Jurkat, Clone E6-1 (cell line): ENCODE measurements at places on chromosomes 12 and 14.

DNA sequence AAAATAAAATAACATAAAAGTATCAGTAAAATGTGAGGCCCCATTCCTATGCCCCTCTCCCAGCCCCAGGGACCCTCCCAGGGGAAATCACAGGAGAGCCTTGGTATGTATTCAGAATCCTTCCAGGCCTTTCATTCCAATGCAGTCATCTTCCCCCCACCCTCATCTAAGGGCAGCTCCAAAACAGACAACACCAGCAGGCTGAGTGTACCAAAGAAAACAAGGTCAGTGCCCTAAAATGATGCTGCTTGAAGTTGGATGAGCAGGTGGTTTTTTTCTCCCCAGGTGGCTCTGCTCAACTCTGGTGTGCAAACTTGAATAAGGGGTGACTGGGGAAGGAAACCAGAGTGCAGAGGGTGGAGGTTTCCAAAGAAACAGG, 56.2 kb downstream of the TSPAN9 start:
- no peak for DNase-seq

GRCh38 chr12:6559500-6559899, 3.7 kb upstream of the IFFO1 start:
- DNase-seq = no peak

GRCh38 chr14:86221755-86222154, 691.8 kb downstream of the FLRT2 start:
- no peak for DNase-seq

GRCh38 chr12:89756585-89757398, 48.2 kb upstream of the ATP2B1 start:
- DNase-seq = peak; percentile 61

DNA sequence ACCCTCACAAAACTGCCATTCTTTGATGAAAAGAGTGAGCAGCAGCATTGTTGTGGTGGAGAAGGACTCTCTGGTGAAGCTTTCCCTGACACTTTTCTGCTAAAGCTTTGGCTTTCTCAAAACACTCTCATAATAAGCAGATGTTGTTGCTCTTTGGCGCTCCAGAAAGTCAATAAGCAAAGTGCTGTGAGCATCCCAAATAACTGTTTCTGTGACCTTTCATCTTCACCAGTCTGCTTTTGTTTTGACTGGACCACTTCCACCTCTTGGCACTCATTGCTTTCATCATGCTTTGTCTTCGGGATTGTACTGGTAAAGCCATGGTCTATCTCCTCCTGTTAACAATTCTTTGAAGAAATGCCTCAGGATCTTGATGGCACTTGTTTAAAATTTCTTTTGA, 424.7 kb upstream of the TMPO start:
- no peak for DNase-seq

DNA sequence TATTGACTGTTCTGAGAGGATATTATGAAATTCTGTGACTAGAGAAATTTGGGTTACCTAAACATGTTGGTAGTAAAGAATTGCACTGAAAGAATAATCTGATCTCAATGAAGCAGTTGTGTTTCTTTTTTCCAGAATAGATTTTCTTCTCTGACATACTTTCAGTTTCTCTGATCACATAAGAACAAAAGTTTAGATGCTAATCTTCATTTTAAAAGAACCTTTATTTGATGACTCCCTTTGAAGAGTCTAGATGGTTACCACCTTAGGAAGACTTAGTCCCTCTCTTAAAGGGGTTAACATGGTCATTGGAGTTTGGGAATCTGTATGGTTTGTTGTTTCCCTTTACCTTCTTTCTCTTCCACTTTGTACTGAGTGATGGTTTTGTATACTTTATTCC, 58.6 kb downstream of the MON2 start:
- DNase-seq = peak; percentile 35

DNA sequence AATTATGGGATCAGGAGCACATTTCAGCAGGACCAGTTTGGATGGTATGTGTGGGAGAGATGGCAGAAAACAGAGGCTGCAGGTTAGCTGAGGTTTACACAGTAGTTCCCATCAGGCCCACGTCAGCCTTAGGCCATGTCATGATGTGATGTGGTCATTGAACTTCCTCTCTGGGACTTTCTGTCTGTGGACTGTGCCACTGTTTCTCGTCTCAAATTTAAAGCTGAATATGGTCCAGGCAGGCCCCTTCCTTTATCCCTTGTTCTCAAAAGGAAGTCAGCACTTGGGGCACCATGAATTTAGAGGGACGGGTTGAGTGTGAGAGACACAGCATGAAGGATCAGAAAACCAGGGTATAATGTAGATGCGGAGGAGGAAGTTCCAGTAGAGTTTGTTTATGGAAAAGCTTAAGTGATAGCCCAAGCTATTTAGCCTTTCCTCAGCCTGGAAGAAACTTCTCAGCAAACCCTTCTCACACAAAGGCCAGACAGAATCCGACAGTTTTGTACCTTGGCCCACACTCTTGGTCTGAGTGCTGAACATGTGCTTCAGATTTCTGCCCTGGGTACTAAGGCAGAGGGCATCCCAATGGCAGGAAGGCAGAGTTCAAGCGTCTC, 3.6 kb upstream of the IGFBP6 start:
- DNase-seq = no peak

DNA sequence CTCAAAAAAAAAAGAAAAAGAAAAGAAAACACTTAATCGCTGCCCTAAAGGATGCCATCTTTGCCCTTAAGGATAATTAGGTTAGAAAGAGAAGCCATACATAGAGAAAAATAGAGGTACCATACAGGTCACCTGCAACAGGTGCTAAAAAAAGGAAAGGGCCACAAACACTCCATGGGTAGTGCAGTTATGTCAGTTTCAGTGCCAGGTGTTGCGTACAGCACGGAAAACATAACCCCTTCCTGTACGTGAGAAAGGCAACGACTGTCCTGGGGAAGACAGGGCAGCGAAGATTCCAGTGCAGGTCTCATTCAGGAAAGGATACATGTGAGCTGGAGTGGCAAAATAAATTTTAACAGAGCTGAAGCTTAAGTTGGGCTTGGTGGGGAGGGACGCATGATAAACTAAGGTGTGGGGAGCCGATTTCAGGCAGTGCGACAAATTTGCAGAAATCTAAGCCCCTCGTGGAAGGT, 553 bp upstream of the DAZAP2 start:
- DNase-seq = peak; percentile 45

DNA sequence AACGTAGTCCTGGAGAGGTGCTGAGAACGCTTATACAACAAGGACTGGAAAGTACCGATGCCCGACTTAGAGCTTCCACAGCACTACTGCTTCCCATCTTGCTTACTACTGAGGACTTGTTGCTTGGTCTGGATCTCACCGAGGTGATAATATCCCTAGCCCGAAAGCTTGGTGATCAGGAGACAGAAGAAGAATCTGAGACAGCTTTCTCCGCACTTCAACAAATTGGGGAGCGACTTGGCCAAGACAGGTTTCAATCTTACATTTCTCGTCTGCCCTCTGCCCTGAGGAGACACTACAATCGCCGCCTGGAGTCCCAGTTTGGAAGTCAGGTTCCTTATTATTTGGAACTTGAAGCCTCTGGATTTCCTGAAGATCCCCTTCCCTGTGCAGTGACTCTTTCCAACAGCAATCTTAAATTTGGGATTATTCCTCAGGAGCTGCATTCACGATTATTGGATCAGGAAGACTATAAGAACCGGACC, 1.1 kb downstream of the TOGARAM1 start:
- DNase-seq = no peak

DNA sequence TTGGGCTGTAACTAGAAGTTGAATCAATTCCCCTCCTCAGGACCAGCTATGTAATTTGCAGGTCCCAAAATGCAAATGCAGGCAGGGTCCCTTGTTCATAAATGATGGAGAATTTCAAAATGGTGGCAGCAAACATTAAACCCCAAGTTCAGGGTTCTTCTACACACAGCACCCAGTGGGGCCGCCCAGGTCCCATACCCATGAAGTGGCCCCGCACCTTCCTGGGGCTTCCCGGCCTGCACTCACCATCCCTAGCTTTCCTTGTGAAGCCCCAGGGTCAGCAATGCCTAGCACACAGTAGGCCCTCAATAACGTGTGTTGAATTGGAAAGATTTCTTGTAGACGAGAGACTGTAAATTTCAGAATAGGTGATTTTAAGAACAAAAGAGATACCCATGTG, 76.0 kb downstream of the NTF3 start:
- DNase-seq = no peak

- DNase-seq = no peak
These were observed 97.1 kb upstream of the NRXN3 start for GRCh38 chr14:78073028-78073427.

DNA sequence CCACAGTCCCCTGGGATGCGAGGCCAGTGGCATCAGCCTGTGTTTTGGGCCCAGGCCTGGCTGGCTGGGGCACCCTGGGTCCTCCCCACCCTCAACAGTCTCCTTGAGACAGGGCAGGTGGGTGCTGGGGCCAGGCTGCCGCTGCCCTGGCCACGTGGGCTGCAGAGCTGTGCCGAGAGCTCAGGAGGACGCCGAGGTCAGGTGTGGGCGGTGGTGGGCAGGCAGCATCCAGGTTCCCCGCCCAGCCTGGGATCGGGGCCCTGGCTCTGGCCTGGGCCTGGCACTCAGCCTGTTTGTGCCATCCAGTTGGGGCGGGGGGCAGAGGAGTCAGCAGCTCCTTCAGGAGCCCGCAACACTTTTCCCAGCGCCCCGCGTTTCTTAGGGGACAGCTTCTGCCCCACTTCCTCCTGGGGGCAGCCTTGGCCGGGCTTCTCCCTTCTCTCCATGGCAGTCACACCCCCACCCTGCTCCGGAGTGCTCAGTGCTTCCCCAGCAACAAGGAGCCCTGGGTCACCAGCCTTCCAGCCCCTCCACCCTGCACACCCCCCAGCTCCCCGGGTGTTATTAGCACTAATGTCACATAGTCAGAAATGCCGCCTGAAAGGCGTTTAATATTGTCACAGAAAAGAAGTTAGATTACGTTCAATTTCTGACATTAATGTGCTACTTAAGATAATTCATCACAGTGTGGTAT, 30.8 kb downstream of the KIF26A start:
- no peak for DNase-seq

GRCh38 chr14:106657460-106657859, 1131.1 kb downstream of the TMEM121 start:
- peak; percentile 82 for DNase-seq

DNA sequence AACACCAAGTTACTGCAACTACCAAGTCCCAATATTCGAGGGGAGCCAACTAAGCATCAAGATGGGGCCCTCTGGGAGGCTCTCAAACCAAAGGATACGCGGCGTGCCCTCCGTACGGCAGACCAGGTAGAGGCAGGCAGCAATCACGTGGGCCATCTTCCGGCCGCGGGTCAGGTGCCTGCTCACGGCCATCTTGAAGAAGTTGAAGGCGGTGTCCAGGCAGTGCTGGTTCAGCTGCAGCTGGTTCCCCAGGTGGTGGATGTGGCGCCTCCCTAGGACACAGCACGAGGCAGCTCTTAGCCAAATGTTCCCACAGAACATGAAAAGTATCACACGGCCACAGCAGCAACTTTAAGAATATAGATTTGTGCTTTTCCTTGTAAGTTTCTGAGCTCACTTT, 24.3 kb downstream of the BTBD6 start:
- DNase-seq = no peak
